ENCODE measurements at places on chromosomes 12 and 14.

DNA sequence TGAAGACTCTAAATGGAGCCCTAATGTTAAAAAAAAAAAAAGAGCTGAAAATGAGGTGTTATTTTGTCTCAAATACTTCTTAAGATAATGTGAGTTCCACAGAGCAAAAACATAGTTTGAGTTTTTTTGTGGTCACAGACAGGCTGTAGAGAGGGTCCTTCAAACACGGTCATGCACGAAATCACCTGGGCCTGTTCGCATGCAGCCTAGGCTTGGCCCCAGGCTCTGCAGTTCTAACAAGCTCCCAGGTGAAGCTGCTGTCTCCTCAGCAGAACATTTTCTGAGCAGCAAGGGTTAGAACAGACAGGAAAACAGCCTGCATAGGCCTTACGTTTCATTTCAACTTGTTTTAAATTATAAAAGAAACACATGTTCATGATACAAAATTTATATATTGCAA lies 65.4 kb upstream of the TBPL2 start:
- no peak for DNase-seq

GRCh38 chr12:59010941-59011340 lies 90.6 kb upstream of the LRIG3 start:
- no peak for DNase-seq

GRCh38 chr14:63938198-63939005 lies 85.6 kb downstream of the SYNE2 start:
- no peak for DNase-seq

- no peak for DNase-seq
Observed at GRCh38 chr12:15037091-15037687, 64.3 kb downstream of the PDE6H start.

- peak; percentile 26 for DNase-seq
Observed at GRCh38 chr12:66693901-66694513, 15.1 kb upstream of the GRIP1 start.

GRCh38 chr14:94458558-94459205 lies 6.1 kb upstream of the SERPINA11 start:
- DNase-seq = no peak

DNA sequence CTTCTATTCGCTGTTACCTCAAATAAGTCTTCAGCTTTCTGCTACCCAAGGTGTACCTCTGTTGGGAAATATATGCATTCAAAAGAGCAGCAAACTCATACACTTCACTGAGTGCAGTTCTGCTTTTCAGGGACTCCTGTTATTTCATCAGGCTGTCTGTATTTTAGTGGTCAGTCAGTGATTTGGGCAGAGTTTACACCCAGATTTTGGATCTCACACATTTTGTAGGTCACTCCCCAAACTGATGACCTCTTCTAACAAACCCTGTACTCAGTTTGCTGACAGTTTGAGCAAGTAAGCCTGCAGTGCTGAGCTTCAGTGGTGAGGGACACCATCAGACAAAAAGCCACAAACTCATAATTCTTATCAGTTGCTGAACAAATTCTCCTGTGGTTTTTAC lies 8.2 kb upstream of the WASHC4 start:
- no peak for DNase-seq

GRCh38 chr14:92650581-92651105 lies 97.8 kb downstream of the LGMN start:
- no peak for DNase-seq

- no peak for DNase-seq
Observed at GRCh38 chr14:80095623-80096022, 115.7 kb downstream of the DIO2 start.

DNA sequence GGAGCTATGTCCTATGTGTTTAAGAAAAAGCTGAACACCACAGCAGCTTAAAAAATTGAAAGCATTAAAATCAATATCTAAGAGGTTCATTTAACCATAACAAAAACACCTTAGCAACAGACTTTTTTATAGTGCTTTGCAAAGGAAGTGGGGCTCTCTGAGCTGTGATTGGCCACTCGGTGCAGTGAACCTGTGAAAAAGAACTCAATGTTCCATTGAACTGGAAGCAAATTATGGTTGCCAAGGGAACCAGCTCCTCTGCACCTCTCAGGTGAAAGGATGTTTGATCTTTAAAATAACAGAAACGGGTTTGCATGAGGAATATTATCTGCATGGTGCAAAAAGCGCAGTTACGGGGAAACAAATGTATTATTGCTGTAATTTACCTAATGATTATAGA lies 149.4 kb downstream of the SNAPC1 start:
- DNase-seq = no peak

- DNase-seq = no peak
Observed at GRCh38 chr14:23514644-23514957, 37.0 kb downstream of the ZFHX2 start.

GRCh38 chr12:75481013-75481705 lies 604 bp downstream of the GLIPR1 start:
- DNase-seq = no peak

- no peak for DNase-seq
Observed at GRCh38 chr12:61490526-61491498, 769.4 kb upstream of the USP15 start.

DNA sequence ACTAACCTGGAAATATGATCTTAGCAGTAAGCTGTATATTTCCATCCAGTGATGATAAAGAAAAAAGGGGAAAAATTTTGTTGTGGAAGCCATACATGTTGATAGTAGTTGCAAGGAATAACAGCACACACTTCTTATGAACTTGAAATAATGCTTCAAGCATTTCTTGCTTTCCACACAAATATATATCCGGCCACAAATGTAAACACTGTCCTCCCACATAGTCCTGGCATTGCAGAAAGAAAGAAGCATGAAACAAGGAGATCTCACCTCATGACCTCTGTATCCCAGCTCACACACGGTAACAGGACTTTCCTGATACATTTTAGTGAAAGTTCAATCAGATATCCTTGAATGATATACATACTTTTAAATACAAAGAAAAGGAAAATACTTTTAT lies 56.0 kb downstream of the LLPH start:
- no peak for DNase-seq

DNA sequence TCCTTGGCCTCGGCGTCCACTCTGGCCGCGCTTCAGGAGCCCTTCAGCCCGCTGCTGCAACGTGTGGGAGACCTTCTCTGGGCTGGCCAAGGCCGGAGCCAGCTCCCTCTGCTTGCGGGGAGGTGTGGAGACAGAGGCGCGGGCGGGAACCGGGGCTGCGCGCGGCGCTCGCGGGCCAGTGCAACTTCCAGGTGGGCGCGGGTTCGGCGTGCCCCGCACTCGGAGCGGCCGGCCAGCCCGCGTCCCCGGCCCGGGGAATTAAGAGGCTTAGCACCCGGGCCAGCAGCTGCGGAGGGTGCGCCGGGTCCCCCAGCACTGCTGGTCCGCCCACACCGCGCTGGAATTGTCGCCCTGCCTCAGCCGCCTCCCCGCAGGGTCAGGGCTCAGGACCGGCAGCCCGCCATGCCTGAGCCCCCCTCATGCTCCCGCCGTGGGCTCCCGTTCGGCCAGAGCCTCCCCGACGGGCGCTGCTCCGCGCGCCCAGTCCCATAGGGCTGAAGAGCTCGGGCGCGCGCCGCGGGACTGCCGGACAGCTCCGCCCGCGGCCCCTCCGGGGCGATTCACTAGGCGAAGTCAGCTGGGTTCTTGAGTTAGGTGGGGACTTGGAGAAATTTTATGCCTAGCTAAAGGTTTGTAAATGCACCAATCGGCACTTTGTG lies 673.9 kb downstream of the SLC16A7 start:
- DNase-seq = no peak

DNA sequence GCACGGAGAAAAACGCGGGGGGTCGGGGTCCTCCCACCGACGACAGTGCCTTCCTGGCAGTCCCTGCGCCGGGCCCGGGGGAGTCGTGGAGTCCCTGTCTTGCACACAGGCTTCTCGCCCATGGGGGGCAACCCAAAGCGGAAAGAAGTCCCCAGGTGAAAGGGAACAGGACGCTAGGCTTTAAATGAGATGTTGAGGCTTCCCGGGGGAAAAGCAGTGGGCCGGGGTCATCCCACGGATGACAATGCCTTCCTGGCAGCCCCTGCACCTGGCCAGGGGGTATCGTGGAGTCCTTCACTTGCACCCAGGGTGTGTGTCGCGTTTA lies 162.9 kb upstream of the ALG10B start:
- no peak for DNase-seq

GRCh38 chr14:100788517-100788916 lies 37.4 kb upstream of the MEG3 start:
- DNase-seq = no peak

GRCh38 chr12:1879633-1880032 lies 38.8 kb downstream of the CACNA2D4 start:
- no peak for DNase-seq

DNA sequence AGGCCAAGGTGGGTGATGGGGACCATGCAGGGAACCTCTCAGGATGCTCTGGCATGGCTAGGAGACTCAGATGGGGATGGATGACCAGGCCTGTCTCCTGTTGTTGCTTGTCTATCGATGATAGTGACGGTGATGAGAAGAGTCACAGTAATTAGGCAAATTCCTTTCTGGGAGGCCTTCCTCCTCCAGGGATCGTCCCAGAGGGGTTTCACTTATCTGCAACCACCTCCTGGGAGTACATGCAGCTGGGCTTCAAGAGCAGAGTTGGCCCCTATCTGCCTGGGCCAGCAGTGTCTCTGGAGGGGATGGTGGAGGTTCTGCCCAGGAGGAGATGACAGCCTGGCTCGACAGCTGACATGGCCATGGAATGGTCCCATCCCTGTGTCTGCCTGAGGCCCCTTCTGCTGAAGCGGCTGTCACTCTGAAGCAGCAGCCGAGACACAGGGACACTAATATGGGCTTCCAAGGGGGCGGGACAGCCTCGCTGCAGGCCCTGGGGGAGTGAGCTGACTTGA lies 27.5 kb upstream of the OAS1 start:
- no peak for DNase-seq

- no peak for DNase-seq
Observed at GRCh38 chr12:121033625-121034349, 5.3 kb downstream of the OASL start.

- DNase-seq = peak; percentile 66
Observed at GRCh38 chr14:68814539-68815297, 21.9 kb upstream of the ZFP36L1 start.

DNA sequence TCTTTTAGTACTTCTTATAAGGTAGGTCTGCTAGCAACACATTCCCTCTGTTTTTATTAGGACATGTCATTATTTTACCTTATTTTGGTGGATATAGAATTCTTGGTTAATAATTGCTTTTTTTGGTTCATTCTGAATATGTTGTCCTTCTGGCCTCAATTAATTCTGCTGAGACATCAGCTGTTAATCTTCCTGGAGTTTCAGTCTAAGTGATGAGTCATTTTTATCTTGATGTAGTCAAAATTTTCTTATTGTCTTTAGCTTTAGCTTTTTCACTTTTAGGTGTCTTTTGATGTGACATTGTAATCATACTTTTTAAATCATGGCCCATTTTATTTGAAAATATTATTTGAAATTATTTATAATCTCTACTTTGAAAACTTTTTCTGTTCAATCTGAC lies 104.9 kb upstream of the PMCH start:
- DNase-seq = no peak

DNA sequence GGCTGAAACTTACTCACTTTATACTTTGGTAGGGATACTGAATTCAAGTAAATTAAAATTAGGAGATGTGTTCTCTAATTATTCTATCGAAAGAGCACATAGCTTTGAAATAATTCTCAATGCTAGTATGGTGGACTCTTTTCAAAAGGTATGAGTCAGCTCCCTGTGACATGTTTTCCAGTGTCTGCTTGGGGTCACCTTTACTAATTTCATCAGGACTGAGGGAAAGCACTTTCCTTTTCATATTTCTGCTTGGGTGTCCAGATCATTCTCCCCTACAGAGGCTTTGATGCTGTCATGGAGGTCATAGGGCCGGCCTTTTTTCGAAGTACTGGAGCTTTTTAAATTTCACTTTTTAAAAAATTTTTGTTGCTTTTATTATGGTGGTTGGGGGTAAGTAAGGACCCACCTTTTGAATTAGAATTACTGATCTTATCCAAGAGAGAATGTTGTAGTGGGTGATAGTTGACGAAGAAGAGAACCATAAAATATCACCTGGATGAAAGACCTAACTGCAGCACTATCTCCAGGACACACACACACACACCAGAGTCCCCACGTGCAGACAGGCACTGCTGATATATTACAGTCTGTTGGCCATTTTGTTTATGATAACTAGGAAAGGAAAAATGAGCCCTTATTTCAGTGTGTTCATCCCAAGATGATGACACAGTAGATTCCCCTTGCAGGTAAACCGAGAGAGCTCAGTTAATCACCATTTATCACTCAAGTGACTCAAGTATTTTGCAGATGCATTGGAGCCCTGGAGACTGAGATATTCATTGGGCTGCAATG lies 558.6 kb downstream of the DIO2 start:
- DNase-seq = no peak

GRCh38 chr12:84601483-84601882 lies 311.1 kb downstream of the SLC6A15 start:
- no peak for DNase-seq

DNA sequence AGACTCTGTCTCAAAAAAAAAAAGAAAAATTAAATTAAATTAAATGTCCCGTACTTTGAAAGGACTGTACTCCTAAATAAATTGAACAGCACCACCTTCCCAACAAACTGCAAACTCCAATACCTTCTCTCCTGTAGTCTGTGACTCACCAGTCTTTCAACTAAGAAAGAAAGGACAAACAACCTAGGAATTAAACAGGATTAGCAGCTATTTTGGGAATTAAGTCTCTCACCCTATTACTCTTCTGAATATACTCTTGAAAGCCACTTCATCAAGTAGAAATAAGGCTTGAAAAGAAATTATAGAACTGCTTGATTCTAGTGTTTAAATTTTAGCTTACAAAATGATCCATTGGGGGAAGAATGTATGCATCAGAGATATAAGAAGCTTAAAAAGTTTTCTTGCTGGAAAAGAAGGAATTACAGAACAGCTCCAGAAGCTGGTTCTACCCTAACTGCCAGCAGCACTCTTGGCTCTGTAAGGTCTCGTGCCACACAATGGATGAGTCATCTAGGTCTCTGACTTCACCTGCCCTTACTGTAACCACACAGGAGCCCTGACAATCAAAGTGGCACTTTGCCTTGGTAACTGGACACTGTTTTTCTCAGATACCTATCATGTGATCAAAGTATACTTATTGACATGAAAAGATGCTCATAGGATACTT lies 57.0 kb upstream of the CERS5 start:
- DNase-seq = peak; percentile 41

- no peak for DNase-seq
Observed at GRCh38 chr14:22627506-22628263, 16.5 kb downstream of the OR6J1 start.

GRCh38 chr12:90909069-90909770 lies 45.8 kb downstream of the CCER1 start:
- peak; percentile 59 for DNase-seq

DNA sequence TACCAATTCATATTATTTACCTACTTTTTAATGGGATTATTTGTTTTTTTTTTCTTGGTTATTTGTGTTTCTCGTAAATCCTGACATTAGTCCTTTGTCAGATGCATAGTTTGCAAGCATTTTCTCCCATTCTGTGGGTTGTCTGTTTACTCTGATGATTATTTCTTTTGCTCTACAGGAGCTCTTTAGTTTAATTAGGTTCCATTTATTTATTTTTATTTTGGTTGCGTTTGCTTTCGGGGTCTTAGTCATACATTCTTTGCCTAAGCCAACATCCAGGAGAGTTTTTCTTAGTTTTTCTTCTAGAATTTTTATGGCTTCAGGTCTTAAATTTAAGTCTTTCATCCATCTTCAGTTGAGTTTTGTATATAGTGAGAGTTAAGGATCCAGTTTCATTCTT lies 289.9 kb downstream of the AKAP6 start:
- DNase-seq = no peak

- no peak for DNase-seq
Observed at GRCh38 chr12:3366451-3367110, 124.4 kb upstream of the PRMT8 start.

- no peak for DNase-seq
Observed at GRCh38 chr12:20716985-20717384, 21.9 kb downstream of the SLCO1C1 start.
